ENCODE measurements at places on chromosomes 7 and 10. TPM values are rescaled to one million over a fixed set of nuclear protein-coding genes. Genes with fewer than 3 reads are reported as not detected.
A peak's percentile ranks its signal among the peaks of the same experiment; 100 is the strongest.

The PTF1A gene
- total RNA-seq = not detected

The ARMC3 gene
- total RNA-seq = not detected

The GTPBP10 gene
- 48.1 TPM for total RNA-seq

The NPFFR1 gene
- total RNA-seq = not detected

The AQP1 gene
- total RNA-seq = 0.22 TPM

The PLAC9 gene
- total RNA-seq = not detected

The NCF1 gene
- 2.2 TPM for total RNA-seq

The RAPGEF5 gene
- 0.99 TPM for total RNA-seq

The RHOBTB1 gene
- total RNA-seq = 0.74 TPM

The COL1A2 gene
- 0.56 TPM for total RNA-seq

The PRF1 gene
- 107 TPM for total RNA-seq

The WNT8B gene
- total RNA-seq = 0.47 TPM

The KDM7A gene
- 21.1 TPM for total RNA-seq

The VWDE gene
- 1.7 TPM for total RNA-seq

- DNase-seq = no peak
Observed at GRCh38 chr10:121087688-121088087, 236.5 kb downstream of the WDR11 start.

DNA sequence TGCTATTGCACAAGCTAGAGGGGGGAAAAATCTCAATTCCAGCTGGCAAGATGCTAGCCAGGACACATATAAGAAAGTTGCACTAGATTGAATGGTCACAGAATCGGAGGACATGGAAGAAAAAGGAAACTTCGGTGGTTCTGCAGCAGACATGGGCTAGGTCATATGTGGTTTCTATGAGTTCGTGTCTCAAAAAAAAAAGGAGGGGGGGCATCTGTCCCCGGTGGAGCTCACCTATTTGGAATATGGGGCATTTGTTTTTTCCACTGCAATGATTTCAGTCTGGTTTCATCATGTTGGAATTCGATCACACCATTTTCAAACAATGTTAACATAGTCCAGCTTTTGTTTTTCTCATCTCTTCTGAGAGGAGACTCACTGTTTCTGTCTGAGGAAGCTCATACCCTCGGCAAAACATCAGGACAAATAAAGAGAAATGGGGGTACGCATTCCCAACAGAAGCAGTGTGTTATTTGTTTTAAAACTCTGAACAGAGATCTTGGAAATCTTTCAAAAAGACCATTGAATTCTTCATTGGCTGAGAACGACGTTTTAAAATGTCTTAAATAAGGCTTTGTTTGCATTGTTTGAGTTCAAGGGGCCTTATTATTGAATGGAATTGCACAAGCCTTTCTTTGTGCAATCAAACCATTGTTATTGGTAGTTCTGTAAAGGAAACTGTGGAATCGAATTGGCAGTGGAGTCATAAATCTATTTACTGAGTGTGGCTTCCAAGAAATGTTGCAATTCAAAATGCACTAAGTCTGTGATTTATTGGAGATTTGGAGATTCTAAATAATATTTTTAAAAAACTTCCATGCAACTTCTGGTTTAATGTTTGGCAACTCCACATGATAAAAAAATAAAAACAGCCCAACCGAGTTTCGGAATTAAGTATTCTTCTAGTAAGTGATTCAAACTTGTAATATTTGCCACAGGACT is 173.2 kb downstream of the RTKN2 start:
- no peak for DNase-seq

DNA sequence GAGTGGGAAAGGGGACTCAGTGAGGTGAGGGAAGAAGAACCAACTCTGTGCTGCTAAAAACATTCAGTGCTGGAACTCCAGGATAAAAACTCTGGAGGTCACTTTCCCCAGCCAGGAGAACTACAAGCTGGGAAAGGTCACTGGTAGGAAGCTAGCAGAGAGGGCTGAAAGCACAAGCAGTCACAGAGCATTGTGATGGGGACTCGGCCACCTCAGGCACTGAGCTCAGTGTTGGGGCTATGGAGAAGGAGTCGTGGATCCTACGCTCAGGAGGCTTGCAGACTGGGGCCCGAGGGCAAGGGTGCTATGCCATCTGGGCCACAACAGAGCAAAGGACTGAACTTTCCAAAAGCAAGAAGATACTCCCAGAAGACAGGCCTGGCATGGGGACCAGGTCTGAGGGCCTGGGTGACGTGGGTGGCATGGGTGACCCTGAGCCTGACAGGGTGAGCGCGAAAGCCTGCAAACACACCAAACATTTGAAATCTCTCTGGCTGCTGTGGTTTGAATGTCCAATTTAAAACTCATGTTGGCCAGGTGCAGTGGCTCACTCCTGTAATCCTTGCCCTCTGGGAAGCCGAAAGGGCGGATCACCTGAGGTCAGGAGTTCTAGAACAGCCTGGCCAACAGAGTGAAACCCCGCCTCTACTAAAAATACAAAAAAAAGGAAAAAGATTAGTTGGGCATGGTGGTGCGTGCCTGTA is 9.8 kb upstream of the ARHGAP19 start:
- DNase-seq = no peak

GRCh38 chr7:27994639-27995038 is 186.0 kb downstream of the JAZF1 start:
- DNase-seq = no peak

DNA sequence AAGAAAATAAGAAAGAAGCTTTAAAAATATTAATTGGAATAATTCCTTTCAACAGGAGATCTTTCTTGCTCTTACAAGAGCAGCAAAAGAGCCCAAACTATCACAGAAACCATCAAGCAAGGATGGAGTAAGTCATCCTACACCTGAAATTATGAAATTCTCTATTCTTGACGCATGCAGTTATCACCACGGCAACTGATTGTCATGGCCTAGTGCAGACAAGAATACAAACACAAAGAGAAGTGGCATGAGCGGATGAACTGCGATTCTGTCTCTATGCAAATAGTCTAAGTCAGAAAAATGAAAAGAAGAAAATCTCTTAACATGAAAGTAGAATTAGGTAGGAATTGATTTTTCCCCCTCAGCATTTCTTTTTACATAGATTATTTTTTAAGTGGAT is 54.8 kb upstream of the SLC35B4 start:
- no peak for DNase-seq

DNA sequence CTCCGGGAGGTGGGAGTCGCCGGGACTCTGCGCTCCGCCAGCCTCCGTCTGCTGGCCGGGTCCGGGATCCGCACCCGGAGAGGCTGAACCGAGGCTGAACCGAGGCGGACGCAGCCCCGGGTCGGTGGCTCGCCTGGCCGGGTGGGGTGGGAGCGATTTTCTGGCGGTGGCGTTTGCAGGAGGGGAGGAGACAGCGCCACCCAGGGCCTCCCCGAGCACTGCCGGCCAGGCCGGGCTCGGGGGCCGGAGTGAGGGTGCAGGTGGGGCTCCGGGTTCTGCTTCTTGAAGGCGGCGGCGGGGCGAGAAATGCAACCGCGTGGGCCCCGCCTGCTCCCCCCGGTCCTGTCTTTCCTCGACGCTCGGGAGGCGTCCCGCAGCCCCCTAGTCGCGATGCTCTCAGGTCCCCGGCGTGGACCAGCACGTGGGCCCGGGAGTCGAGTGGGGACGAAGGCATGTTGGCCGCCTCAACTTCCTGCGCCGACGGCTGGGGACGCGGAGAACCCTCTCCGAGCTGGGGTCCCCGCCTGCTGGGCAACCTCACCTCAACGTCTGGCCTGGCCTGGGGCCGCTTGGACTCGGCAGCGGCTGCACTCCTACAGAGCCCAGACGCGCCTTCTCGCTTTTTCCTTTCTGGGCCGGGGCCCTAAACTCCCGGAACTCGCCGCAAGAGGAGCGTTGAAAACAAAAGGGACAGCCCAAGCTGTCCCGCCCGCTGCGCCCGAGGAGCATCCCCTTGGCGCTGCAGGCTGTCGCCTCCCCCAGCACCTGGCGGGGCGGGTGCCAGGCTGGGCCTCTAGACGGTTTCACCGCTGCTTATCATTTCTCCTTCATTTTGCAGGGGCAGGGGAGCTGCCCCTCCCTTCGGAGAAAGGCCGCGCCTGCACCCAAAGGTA is 25.2 kb upstream of the VAX1 start:
- no peak for DNase-seq

DNA sequence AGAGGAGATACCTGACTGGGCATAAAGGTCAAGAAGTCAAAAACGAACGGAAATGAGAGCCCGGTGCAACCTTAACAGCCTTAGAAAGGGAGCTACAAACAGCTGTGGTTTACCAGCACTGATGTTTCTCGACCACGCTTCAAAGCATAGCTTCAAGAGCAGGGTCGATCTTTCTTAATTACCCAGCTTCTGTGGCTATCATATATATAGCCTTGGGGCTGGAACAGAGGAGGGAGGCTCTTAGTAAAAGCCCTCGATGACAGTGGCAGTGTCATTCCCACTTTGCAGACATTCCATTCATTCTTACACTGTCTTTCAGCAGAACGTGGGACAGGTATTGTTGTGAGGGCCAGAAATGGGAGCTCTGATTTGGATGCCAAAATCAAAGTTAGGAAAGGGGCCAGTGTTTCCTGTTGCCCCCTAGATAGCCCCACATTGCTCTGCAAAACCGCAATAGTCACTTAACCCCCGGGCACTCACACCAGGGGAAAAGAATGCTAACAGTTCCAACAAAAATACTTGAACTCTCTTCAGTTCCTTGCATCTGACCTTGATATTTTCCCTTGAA is 141.5 kb downstream of the MTPAP start:
- DNase-seq = no peak

DNA sequence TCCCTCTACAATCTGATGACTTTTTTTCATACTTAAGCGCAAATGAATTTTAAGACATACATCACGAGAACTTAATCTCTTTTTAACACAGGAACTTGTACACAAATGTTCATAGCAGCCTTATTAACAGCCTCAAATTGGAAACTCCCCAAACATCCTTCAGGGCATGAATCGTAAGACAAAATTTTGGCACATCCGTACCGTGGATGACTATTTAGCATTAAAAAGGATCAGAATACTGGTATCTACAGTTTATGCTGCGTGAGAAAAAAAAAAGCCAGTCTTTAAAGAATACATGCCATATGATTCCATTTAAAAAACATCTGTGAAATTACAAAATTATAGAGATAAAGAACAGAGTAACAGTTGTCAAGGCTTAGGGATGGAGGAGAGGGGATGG is 46.8 kb downstream of the PDE1C start:
- DNase-seq = no peak

GRCh38 chr7:107870427-107871000 is 20.5 kb upstream of the DLD start:
- no peak for DNase-seq

DNA sequence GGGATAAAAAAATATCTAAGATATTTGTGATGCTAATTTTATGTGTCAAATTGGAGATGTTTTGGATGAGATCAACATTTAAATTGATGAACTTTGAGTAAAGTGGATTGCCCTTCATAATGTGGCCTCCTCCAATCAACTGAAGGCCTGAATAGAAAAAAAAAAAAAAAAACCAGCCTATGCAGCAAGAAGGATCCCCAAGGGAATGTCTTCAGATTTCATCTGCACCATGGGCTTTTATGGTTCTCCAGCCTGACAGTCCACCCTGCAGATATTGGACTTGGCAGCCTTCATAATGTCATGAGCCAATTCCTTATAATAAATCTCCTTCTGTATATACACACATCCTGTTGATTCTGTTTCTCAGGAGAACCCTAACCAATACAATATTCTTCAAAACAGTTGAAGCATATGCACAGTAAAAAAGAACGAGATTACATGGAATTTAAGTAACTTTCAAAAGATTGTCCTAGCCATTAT is 316.9 kb upstream of the PLXDC2 start:
- no peak for DNase-seq

DNA sequence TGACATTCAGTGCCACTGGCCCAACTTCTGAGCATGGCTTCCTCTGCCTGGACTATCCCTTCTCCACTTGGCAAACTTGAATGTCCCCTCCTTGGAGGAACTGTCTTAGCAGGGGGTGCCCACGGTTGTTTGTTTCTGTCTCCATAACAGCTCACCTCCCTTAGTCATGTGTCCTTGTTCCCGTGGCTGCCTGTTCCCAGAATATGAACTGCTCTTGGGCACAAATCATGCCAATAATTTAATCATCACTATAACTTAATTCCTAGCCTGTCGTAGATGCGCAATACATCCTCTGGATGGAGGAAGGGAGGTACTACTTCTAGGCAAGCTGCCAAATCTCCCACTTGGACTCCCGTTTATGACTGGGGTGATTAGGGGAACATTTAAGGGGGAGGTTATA is 173.1 kb downstream of the MYOF start:
- no peak for DNase-seq

DNA sequence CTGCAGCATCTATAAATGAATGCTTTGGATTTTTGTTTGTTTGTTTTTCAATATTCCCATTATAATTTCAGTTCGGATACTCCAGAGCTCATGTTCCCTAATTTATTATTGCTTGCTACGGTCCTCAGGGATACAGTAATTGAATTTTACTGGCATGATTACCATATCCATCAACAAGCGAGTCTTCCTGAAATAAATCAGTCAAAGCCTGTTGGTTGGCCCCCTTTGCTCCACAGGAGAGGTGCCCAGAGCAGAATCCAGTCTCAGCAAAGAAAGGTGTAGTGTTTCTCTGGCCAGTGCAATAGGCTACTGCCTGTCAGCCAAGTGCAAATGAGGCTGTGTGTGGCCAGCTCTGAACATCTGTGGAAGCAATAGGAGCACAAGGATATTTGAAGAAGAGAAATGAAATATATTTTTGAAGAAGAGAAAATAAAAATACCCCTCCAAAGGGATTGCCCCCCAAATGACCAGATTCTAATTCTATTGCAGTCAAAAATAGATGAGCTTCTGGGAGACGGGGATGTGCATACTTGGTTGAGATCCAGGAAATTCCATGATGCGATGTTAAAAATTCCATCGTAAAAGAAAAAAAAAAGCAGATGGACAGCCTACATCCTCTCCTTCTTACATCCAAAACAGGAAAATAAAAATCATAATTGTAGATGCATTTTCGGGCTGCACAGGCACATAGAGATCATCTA is 18.1 kb downstream of the TRIL start:
- DNase-seq = no peak

GRCh38 chr10:81894616-81895015 is 19.6 kb downstream of the NRG3 start:
- DNase-seq = no peak

- DNase-seq = no peak
Observed at GRCh38 chr7:54785261-54785660, 26.2 kb upstream of the SEC61G start.

GRCh38 chr10:29804025-29804852 is 169.5 kb upstream of the SVIL start:
- DNase-seq = peak; percentile 40

DNA sequence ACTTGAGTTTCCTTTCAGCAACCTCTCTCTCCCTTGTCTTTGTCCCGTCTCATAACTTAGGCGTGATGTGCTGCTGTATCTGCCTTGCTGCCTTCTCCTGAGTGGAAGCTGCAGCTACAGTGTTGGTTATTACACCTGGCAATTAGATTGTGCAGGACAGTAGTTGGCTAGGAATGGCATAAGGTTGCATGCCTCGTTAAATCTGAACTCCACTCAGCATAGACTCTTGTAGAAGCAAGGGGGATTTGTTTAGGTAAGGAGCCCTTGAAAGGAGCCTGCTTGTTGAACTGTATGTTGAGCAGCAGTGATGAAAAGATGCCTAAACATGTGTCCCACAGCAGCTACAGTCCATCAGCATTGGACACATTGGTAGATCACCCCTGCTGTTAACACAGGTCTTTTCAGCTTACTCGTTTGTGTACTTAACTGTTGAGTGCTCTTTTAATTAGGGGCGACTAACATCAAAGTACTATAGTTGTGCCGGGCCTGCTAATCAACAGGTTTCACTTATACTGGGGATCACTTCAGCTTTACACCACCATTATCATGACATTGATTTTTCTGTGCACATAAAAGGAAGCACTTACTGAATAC is 225.0 kb downstream of the AUTS2 start:
- no peak for DNase-seq

- DNase-seq = no peak
Observed at GRCh38 chr10:101092881-101093354, 31.1 kb downstream of the KAZALD1 start.

GRCh38 chr7:70434376-70434775 is 697.6 kb upstream of the GALNT17 start:
- no peak for DNase-seq

Measured in activated CD8-positive, alpha-beta T cell treated with anti-CD3 and anti-CD28 coated beads for 36 hours (primary cell).